ENCODE measurements at places on chromosomes 2 and 18.
A peak's percentile ranks its signal among the peaks of the same experiment; 100 is the strongest.

DNA sequence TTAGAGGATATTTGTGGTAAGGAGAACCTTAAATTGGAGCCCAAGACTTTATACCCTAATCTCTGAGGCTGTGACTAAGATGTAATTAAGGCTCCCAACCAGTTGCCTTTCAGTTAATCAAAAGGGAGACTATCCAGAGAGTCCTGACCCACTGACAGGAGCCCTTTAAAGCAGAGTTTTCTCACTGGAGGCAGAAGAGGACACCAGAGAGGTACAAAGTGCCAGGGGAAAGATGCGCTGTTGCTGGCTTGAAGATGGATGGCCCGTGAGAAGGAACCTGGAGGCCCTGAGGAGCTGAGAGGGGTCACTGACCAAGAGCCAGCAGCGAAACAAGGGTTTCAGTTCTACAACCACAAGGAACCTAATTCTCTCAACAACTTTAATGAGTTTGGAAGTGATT lies 137.3 kb downstream of the TMEM131 start:
- DNase-seq, result no peak

DNA sequence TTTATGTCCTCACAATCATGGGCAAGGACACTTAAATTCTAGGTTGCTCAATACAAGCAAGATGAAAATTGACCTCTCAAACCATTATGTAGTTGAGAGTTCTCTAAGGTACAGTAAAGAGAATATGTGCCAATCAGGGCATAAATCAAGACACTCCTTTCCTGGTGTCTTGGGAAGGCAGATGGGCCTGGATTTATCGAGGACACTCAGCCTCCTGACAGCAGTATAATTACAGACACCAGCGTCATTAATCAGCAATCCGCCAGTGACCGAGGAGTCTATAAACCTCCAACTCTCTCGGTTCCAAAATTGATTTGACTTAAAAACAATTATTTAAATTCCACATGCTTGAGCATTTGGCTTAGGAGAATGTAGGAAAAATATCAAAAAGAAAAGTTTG lies 75.7 kb upstream of the DAPL1 start:
- DNase-seq, result no peak

DNA sequence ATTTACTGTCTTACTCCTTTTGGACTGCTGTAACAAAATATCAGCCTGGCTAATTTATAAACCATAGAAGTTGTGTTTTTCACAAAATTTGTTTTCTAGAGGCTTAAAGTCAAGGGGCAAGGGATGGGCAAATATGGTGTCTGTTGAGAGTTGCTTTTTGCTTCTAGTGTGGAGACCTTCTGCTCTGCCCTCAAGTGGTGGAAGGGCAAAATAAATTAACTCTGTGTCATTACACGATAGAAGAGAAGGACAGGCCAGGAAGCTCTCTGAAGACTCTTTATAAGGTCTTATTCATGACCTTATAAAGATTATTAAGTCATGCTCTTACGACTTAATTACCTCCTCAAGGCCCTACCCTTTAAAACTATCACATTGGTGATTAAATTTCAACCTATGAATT lies 181.2 kb upstream of the LRATD1 start:
- DNase-seq, result no peak

GRCh38 chr2:239692362-239692851 lies 291.6 kb upstream of the HDAC4 start:
- no peak for DNase-seq

DNA sequence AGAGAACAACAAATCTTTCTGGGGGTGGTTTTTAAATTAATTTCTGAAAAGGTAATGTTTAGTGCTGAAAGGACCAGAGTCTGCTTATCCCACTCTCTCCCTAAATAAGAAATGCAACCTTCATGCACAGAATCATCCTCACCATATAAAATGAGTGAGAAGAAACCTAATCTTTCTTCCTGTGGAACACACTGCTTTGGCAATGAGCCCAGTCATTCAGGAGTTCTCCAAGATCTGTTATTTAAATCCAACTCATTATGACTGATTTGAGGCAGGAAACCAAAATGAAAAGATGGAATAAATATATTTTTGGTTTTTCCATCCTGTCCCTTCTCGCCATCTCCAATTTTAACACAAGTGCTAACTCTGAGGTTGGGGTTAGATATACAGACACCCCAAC lies 228.3 kb downstream of the SRBD1 start:
- DNase-seq, result peak; percentile 18

GRCh38 chr2:151437630-151438029 lies 27.9 kb downstream of the RIF1 start:
- DNase-seq, result no peak
